Stimulated activated CD4-positive, alpha-beta T cell treated with anti-CD3 and anti-CD28 coated beads, TNF-alpha, amount 100 ng/mL, for 48 hours (primary cell): ENCODE measurements at places on chromosomes 11 and 22.

- no peak for DNase-seq
Measured at GRCh38 chr11:125084057-125084416, 20.9 kb downstream of the SLC37A2 start.

DNA sequence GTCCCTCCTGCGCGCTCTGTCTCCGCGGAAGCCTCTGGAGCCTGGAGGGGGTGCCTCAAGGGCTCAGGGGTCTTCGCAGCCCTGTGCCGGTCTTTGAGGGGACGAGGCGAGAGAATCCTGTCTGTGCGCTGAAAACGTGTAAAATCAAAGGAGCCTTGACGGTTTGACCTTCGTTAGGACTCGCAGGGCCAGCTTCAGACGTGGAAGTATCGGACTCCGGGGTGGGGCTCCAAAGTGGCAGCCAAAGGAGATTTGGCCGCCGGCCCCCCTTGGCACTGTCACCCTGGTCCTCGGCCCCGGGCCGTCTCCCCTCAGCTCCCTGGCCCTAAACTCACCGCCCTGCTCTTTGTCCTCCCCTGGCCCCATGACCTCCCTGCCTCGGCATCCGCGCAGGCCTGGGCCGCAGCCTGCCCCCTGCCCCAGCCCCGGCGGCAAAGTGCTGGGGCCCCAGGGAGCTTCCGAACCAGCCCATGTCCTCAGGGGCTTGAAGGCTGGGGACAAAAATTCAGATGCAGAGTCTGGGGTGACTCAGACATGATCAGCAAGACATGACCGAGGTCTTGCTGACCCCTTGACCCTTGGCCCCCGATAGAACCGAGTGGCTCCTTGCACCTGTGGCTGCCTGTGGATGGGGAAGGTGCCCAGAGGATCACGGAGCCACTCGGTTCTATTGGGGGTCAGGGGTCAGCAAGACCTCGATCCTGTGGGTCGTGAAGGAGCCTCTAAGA, 6.9 kb upstream of the PHRF1 start:
- no peak for DNase-seq

- no peak for DNase-seq
Measured at GRCh38 chr22:37328017-37328416, 45.7 kb downstream of the CYTH4 start.

DNA sequence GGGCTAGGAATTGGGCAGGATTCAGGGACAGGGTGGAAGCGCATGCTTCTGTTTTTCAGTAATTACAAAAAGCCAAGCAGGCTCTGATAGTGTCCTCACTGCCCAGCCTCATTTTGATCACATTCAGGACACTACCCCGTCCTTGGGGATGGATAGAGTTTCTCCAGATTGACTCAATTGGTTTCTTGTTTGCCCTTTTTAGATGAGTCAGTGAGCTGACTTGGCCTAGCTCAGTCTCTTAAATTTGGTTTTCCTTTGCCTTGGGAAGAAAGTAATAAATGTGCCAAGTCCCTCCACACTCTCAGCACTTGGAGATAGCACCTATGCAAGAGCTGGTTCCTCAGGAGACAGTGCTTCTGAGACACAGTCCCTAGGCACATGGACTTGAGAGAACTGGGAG, 25.5 kb downstream of the DKK3 start:
- DNase-seq, result no peak

GRCh38 chr11:126732981-126733380, 267.6 kb downstream of the KIRREL3 start:
- DNase-seq, result no peak

GRCh38 chr11:68683536-68684384, 584 bp upstream of the GAL start:
- no peak for DNase-seq

DNA sequence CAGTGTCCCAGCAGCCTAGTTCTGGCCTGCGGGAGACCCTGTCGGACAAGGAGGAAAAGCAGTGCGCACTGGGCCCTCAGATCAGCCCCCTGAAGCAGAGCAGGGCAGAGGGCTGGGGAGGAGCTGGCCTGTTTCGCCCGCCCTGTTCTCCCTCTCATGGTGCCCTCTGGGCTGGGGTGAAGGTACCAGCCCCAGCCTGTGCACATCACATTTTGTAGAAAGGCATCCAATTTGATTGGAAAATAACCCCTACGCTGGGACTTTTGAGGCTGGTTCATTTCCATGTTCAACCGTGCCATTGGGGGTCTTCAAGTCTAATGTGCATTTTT, 832 bp upstream of the NAP1L4 start:
- DNase-seq, result no peak

- DNase-seq, result no peak
Measured at GRCh38 chr11:78651136-78651775, 76.6 kb upstream of the NARS2 start.

DNA sequence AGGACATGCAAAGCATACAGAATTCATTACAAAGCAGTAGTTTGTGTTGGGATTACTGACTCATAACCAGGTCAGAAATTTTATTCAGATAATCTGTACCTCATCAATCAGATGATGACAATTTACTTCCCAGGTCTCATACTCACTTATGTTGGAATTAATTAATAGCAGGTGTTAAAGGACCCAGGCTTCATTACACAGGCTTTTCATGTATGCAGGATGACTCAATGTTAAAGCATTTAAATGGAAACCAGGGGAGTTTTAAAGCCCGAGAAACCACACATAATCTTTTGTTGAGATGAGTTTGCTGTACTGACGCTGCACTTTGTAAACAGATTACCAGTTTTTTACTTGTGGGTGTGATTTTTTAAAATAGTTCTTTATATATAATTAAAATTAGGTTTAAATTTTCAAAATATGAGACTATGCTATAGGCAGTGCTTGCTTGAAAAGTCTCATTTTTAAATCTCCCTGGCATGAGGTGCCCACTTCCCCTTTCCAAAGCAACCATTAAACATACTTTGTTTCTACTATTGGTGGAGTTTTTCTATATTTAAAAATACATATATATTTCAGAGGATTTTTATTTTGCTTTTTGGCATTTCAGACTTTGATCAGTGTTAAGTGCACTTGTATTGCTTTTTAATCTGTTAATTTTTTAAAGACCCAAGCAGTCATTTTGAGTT, 41.0 kb downstream of the CEP57 start:
- DNase-seq, result no peak

DNA sequence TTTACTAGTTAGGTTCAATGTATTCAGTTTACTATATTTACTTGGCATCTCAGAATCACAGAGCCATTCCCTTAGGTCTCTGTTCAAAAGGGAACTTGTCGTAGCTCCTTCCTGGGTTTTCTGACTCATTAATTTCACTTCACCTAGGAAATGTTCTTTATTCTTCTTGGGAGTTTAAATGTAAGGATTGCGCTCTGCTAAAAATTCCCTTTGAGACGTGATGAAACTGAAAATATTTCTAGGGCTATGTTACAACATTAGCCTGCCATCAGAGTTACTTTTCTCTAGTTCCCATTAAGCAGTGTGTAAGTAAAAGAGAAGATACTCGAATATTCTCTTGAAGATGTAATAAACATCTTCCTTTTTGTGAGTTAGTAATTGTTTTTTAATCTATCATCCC, 209.5 kb downstream of the CASP12 start:
- no peak for DNase-seq

DNA sequence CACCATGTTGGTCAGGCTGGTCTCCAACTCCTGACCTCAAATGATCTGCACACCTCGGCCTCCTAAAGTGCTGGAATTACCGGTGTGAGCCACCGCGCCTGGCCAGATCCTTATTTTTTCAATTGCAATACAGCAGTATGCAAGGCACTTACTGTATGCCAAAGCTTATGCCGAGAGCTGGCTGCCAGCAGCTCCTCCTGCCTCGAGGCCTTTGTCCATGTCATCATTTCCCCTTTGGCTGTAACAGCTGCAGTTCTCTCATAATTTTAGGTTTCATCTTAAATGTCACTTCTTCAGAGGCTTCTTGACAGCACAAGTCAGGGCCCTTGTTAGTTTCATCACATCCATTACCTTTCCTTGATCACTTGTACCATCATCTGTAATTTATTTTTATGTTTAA, 1.5 kb upstream of the SREBF2 start:
- no peak for DNase-seq

- no peak for DNase-seq
Measured at GRCh38 chr11:63012430-63012829, 3.2 kb downstream of the SLC22A8 start.

DNA sequence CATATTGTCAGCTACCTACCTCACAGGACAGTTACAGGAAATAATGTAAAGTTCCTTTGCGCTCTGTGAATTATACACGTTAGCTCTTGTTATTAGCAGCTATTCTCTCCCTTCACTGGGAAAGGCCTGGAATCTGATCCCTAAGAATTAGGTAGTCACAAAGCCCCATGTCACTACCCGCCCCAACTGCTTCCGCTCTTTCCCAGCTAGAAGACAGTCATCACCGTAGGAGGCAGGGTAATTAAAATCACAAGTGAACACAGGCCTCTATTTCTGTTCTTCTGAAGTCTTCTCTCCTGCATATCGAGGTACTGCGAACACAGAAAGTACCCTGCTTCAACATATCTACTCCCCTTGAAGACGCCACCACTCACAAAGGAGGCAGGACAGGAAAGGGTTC, 12.6 kb upstream of the AHNAK start:
- DNase-seq, result no peak

DNA sequence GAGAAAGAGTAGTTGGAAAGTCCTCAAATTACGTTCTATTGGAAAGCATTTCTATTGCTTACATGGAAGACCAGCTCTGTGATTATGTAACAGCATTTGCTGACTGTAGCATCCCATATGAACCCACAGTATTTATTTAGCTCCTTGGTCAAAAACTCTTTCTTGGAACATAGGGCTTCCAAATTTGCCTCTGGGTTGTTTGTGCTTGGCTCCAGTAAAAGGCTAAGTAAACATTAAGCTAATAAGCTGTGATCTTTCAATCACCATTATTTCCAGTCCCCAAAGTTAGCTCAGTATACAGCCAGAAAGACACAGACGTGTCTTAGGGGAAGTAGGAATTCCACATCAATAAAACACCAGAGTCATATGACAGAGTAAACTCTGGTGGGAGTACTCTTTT, 668.8 kb downstream of the DLG2 start:
- no peak for DNase-seq

DNA sequence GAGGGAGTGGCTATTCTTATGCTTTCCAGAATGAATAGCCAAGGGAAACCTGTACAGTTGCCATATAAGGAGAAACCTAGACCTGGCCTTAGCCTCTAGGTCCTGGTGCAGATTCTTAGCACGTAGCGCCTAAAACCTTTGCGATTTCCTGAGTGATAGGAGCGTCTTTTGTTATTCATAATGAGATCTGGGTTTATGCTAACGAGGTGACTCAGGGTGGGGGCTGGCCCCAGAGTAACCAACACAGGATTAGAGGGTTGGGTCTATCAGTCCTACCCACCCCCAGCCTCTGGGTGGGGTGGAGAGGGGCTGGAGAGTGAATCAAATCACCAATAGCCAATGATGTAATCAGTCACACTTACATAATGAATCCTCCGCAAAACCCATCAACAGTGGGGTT, 73.4 kb upstream of the PARVG start:
- DNase-seq, result no peak

GRCh38 chr11:118239509-118240205, 12.5 kb downstream of the MPZL3 start:
- DNase-seq, result no peak

- no peak for DNase-seq
Measured at GRCh38 chr11:135036488-135037297, 624.7 kb upstream of the B3GAT1 start.

DNA sequence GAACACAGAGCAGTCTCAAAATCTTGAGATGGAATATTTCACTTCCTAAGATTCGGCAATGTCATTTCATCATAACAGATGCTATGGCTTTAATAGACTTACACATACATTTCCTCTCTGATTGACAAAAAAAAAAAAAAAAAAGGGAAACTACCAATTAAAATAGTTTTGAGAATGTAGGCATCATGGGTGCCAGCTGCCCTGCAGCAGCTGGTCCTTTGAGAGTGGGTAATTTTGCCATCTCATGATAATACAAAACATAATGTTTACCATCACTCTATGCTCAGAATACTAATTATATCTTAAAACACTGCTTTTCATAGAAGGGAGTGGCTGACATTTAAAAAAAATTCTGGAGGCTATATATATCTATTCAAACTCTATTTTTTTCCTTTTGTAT, 775.6 kb upstream of the CCDC90B start:
- DNase-seq, result no peak

DNA sequence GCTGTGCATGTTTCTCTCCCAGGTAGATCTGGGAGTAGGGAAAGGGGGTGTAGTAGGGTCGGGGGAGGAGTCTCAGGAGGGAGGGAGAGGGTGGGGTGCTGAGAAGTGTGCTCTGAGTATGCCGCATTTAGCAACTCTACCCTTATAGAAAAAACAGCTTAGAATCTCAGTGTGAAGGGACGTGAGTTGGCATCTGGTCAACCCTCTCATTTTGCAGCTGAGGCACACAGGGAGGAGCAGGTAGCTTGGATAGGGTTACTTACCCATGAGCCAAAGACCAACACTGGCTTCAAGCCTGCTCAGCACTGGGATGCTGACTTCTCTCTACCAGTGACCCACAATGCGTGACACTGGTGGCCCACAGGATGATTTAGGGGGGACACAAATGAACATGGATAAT, 95.9 kb downstream of the FBXO7 start:
- no peak for DNase-seq

DNA sequence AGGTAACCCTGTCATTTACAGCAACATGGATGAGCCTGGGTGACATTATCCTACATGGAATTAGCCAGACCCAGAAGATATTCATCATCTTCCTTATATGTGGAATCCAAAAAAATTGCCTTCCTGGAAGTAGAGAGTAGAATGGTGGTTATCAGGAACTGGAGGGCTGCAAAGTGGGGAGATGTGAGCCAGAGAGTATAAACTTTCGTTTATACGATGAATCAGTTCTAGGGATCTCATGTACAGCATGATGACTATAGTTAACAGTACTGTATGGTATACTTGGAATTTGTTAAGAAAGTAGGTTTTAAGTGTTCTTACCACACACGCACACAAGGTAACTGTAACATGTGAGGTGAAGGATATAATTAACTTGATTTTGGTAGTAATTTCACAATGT, 79.1 kb downstream of the TBC1D22A start:
- DNase-seq, result no peak
